Activated CD8-positive, alpha-beta memory T cell treated with anti-CD3 and anti-CD28 coated beads for 36 hours (primary cell): ENCODE measurements at places on chromosomes 1 and 21. TPM values are rescaled to one million over a fixed set of nuclear protein-coding genes. Genes with fewer than 3 reads are reported as not detected.

The C1orf53 gene
- total RNA-seq: 1.5 TPM

The FRRS1 gene
- 3.0 TPM for total RNA-seq

The TNFRSF8 gene
- total RNA-seq: 1.4 TPM

The DIO1 gene
- total RNA-seq: not detected

The FCRLB gene
- 0.51 TPM for total RNA-seq

The TMEM240 gene
- total RNA-seq: 0.48 TPM
